ENCODE measurements at places on chromosomes 12 and 14. TPM values are rescaled to one million over a fixed set of nuclear protein-coding genes. Genes with fewer than 3 reads are reported as not detected.

DNA sequence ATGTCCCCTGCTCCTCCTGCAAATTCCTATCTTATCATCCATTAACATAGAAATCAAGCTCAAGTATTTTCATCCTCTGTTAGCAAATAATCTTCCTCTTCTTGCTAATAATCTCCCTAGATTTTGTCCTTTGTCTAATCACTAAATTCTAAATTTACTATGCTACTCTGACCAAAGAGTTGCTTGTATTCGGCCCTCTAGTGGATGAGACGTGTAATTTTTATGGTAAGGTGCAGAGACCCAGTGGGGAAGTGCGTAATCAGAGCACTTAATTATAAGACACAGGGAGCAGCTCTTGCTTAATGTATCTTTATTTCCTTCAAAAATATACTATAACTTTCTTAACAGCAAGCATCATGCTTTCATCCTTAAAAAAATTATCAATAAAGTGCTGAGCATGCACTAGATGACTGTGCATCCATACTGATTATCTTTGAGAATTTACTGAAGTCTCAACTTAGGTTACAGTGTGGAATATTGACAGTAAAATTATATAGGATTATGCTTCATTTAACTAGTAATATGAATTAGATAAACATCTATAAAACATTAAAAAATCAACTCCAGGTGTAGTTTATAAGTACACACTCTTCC, 212.6 kb downstream of the SLC16A7 start:
- ATAC-seq: peak; percentile 44

DNA sequence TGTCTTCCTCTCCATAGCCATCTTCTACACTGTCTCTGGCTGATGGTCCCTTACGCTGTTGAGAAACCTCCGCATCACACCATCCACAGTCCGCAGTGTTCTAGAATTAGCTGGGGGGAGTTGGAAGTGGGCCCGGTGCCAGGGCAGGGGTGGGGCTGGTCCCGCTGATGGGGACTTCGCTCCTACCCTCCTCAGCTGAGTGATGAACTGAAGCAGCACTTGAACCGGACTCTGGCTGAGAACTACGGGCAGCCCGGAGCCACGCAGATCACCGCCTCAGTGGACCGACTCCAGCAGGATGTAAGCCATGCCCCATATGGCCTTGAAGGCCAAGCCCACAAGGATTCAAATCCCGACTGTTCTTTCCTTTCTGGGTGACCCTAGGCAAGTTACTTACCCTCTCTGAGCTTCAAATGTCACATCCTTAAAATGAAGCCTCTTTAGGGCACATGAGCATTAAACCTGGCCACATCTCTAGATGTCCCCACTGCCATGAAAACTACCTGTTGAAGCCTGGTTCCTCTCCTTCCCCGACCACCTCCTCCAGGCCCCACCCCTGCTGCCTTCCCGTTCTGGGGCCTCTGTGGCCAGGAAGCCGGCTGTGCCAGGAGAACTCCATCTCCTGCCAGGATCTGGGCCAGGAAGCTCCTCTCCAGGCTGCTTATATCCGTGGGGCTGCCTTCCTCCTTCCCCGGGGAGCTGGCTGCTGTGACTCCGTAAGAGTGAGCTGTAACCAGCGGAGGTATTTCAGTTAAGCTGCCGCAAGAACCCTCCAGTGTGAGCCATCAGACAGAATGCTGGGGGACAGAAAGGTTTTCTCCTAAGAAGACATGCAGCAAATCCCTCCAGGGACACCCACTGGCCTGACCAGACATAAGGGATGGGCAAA, 53.1 kb downstream of the TSPAN11 start:
- no peak for ATAC-seq

Gene ZC3H10
- 6.9 TPM for total RNA-seq

Gene RNASE7
- 0.29 TPM for total RNA-seq

Gene TAS2R42
- total RNA-seq: 0.33 TPM
